ENCODE measurements at places on chromosomes 4 and X. TPM values are rescaled to one million over a fixed set of nuclear protein-coding genes. Genes with fewer than 3 reads are reported as not detected.

Gene CT45A2
- total RNA-seq = not detected

Gene TAPT1
- total RNA-seq = 12.4 TPM

Gene SH2D1A
- not detected for total RNA-seq

Gene GSX2
- not detected for total RNA-seq

Gene CFP
- total RNA-seq = 3.4 TPM

Gene RAB9B
- 0.25 TPM for total RNA-seq

Gene DOK7
- total RNA-seq = 0.22 TPM

Gene DRD5
- total RNA-seq = not detected

- peaks cover 12% of the 10 kb centered on the region for H3K4me1 ChIP-seq
- H3K36me3 ChIP-seq = no peaks in the 10 kb centered on the region
- H3K4me3 ChIP-seq = no peak overlapping the region
- DNase-seq = no peak
Measured at GRCh38 chr4:98242538-98242937, 18.6 kb upstream of the RAP1GDS1 start.

DNA sequence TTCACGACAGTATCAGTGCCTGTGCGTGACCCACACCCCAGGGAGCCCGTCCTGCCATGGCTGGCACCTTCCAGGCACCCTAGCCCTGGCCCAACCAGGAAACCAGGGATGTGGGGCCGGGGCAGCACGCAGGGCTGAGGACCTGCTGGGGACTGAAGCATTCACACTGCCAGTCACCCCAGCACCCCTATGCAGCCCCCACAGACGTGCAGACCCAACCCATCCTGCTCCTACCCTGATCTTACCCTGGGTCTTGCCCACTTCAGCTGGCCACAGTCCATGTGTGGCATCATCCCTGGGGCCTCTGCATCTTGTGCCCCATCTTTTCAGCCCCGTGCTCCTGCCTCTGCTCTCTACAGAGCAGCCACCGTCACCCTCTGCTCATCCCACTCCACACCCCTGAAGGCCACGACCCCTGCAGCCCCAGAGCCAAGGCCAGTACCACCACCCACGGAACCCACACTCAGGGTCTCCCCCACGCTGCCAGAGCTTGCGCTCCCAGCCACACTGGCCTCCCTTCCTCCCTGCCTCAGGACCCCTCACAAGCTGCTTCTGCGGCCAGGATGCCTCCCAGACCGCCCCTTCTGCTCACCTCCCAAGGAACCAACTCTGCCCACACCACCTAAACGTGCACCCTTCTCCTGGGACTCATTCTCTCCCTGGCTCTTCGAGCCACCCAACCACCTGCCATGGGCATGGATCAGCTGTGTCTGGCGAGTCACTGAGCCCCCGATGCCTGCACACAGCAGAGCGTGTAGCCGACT, 25.6 kb downstream of the GAK start:
- H3K36me3 ChIP-seq = peaks cover 23% of the 10 kb centered on the region
- no peak for DNase-seq
- H3K4me1 ChIP-seq = peaks cover 7% of the 10 kb centered on the region
- H3K27me3 ChIP-seq = no peaks in the 10 kb centered on the region
- H3K4me3 ChIP-seq = no peak overlapping the region

GRCh38 chr4:145130130-145130529, 32.0 kb downstream of the ABCE1 start:
- no peak for DNase-seq
- no peaks in the 10 kb centered on the region for H3K4me1 ChIP-seq
- H3K4me3 ChIP-seq = no peak overlapping the region

GRCh38 chr4:5433196-5433595, 275.2 kb downstream of the EVC2 start:
- no peak for DNase-seq
- no peaks in the 10 kb centered on the region for H3K4me1 ChIP-seq
- no peak overlapping the region for H3K27ac ChIP-seq
- H3K36me3 ChIP-seq = peaks cover 4% of the 10 kb centered on the region
- H3K27me3 ChIP-seq = peaks cover 4% of the 10 kb centered on the region
- H3K4me3 ChIP-seq = no peak overlapping the region

DNA sequence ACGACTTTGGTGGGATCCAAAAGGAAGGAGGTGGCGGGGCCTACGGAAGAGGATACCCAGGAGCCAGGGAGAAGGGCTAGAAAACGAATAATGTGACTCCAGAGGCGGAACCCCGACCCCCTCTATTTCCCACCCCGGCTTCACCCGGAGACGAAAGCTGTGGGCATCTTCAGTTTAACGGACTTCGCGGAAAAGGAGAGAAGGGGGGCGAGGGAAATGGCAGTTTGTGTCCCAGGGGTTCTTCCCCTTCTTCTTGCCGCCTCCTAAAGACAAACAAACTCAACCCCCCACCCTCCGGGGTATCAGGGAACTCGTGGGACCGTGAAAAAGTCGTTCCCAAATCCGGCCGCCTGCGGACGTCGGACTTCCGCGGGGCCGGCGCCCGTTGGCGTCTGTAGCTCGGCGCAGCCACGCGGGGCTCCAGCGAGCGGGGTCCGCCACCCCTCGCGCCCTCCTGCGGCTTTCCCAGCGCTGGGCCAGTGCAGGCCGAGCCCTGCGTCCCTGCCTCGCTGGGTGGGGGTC, 3.6 kb upstream of the LEF1 start:
- H3K27me3 ChIP-seq = peaks cover 99% of the 10 kb centered on the region
- H3K36me3 ChIP-seq = no peaks in the 10 kb centered on the region
- no peak overlapping the region for H3K27ac ChIP-seq

- no peak overlapping the region for H3K4me3 ChIP-seq
- H3K4me1 ChIP-seq = peaks cover 29% of the 10 kb centered on the region
- no peak overlapping the region for H3K27ac ChIP-seq
- no peak for DNase-seq
- H3K36me3 ChIP-seq = no peaks in the 10 kb centered on the region
Measured at GRCh38 chr4:152460488-152460887, 75.4 kb downstream of the FBXW7 start.

GRCh38 chr4:46211406-46211805, 87.6 kb upstream of the GABRG1 start:
- no peak for DNase-seq
- H3K4me1 ChIP-seq = no peaks in the 10 kb centered on the region
- no peak overlapping the region for H3K4me3 ChIP-seq
- H3K27me3 ChIP-seq = no peaks in the 10 kb centered on the region

DNA sequence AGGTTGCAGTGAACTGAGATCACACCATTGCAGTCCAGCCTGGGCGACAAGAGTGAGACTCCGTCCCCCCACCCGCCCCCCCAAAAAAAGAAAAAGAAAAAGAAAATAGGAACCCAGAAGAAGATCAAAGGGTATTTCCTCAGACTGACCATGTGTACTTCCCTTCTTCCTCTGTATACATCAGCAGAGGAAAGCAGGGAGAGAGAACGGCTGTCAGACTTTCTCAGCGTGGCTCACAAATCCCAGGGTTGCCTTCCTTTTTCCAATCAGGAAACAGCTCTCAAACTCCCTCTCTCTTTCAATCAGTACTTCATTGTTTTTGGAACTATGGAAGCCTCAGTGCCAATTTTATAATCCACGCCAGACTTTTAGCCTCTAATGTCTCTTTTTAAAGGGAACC, 59.1 kb downstream of the CHRNA9 start:
- no peaks in the 10 kb centered on the region for H3K27me3 ChIP-seq
- no peak for DNase-seq
- no peak overlapping the region for H3K4me3 ChIP-seq
- peaks cover 19% of the 10 kb centered on the region for H3K4me1 ChIP-seq

GRCh38 chr4:26748811-26749210, 111.8 kb upstream of the STIM2 start:
- no peak overlapping the region for H3K27ac ChIP-seq
- no peak for DNase-seq
- no peaks in the 10 kb centered on the region for H3K27me3 ChIP-seq
- H3K4me3 ChIP-seq = no peak overlapping the region
- no peaks in the 10 kb centered on the region for H3K4me1 ChIP-seq

DNA sequence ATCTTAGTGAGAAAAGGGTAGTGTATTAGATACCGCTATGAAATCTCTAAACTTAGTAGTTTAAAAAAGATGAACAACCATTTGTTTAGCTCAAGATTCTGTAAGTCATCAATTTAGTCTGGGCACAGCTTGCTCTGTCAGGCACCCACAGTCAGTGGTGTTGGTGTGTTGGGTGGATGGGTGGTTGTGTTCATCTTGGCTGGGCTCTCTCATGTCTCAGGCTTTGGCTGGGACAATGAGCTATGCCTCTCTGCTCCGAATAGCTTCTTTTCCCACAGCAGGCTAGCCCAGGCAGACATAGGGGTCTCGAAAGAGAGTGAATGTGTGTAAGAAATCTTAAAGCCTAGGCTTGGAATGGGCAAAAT, 127.0 kb upstream of the GATB start:
- DNase-seq = no peak
- H3K27me3 ChIP-seq = peaks cover 9% of the 10 kb centered on the region
- peaks cover 4% of the 10 kb centered on the region for H3K36me3 ChIP-seq
- no peak overlapping the region for H3K4me3 ChIP-seq
- peaks cover 34% of the 10 kb centered on the region for H3K4me1 ChIP-seq
- no peak overlapping the region for H3K27ac ChIP-seq

DNA sequence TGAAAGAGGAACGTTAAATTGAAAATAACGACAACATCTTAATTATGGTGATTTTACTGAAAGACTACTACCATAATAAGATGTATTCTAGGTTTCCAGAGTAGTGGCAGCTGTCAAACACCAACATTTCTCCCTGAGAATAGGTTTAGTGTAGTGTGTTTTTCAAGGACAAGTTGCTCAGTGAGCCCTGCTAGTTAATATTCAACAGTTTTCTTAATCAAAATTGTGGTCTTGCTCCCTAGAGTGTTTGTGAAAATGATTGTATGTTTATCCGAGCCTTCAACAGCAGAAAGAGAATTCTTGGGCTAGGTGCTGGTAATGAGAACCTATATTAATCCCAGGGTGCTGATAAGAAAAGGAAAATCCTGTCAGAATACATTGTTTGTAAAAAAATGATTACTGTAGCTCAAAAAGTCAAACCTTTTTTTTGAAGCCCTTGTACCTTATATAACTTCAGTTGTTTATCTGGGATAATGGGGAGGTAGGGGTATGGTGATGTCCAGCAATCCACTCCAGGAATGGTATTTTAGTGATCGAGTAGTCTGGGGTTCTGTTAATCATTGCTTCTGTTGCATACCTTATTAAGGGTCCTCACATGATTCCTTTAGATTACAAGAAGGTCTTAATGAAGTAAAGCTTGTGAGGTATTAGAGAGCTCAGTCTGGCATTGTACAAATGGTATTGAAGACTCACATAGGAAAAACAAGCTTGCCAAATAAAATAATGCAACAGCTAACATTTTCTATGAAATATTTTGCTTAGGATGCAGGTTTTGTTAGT, 110.7 kb downstream of the CCSER1 start:
- no peaks in the 10 kb centered on the region for H3K36me3 ChIP-seq
- H3K27me3 ChIP-seq = no peaks in the 10 kb centered on the region
- H3K27ac ChIP-seq = no peak overlapping the region
- H3K4me1 ChIP-seq = no peaks in the 10 kb centered on the region
- DNase-seq = no peak

DNA sequence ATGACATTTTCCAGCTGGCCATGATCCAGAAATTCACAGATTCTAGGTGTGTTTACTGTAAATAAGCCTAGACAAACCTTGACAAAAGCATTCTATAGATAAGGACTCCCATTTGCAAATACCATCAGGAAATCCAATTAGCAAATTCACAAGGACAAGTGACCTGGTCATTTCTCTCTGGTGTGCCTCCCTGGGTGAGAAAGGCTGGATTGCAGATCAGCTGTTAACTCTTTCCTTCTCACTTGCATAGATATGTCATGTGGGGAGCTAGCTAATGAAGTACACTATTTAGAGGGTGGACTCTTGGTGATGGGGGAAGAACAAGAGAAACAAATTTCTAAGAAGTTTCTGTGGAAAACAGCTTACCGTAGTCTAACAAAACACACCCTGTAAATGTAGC, 58.9 kb downstream of the MOSPD2 start:
- H3K27ac ChIP-seq = no peak overlapping the region
- DNase-seq = no peak
- no peaks in the 10 kb centered on the region for H3K27me3 ChIP-seq
- no peaks in the 10 kb centered on the region for H3K36me3 ChIP-seq
- no peak overlapping the region for H3K4me3 ChIP-seq

All from WTC11 (cell line).